ENCODE measurements at places on chromosomes 3 and 15.

DNA sequence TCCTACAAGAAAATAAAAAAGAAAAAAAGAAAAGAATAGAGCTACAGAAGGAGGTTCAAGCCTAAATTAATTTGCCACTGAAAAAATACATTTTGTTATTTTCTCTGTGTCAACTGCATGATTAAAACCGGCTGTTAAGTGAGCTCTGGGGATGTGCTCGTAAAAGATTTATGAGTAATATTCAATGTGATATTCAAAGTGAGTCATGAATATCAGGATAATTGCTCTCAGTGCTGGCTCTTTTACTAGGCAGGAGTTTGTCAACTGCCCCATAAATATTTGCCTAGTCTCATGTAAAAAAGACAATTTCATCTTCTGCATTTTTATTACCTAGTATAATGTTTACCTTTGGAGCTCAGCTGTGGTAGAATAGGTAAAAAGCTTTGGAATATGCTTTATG is 78.9 kb downstream of the CDIN1 start:
- DNase-seq = no peak

- DNase-seq = no peak
Measured at GRCh38 chr15:41828807-41829141, 882 bp downstream of the JMJD7 start.

- no peak for DNase-seq
Measured at GRCh38 chr3:174957551-174958001, 98.4 kb downstream of the NAALADL2 start.

DNA sequence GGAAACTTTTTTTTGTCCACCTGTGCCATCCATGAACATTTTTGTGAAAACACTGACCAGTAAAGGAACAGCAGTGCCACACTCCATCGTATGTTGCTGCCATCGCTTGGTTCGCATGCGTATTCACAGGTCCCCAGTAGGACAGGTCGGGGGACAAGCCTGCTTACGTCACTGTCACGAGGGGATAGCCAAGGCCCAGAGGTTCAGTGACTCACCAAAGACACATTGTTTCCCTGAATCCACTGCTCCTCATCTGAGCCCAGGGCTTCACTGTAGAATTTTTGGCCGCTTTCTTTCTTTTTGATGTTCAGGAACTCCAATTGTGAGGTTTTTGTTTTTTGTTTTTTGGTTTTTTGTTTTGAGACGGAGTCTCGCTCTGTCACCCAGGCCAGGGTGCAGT is 5.9 kb downstream of the ADPRH start:
- DNase-seq = no peak

DNA sequence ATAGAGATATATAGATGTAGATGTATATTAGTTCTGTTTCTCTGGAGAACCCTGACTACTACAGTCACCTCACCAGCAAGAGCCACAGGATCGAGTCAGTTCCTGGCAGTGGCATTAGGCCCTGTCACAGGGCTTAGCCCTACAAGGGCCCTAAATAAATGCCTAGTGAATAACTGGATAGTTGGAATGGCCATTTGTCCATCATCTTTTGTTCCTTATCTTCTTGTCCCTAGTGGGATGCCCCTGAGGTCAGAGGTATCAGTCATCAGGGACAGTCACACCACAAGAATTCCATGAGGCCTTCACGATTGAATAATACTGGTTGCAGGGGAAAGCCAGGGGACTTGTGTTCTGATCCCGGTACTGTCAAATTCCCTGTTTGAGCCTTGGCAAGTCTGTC is 204.9 kb upstream of the PPP2R3A start:
- DNase-seq = no peak

GRCh38 chr3:109548192-109548938 is 211.0 kb upstream of the DPPA4 start:
- DNase-seq = no peak

GRCh38 chr3:45966950-45967640 is 23.8 kb downstream of the CXCR6 start:
- DNase-seq = no peak

- no peak for DNase-seq
Measured at GRCh38 chr15:31214864-31215489, 111.7 kb upstream of the KLF13 start.

- DNase-seq = no peak
Measured at GRCh38 chr15:41865490-41866055, 26.9 kb downstream of the PLA2G4B start.

- peak; percentile 68 for DNase-seq
Measured at GRCh38 chr15:85485956-85486567, 105.7 kb downstream of the AKAP13 start.

GRCh38 chr3:150759319-150759718 is 3.6 kb downstream of the SIAH2 start:
- DNase-seq = no peak

DNA sequence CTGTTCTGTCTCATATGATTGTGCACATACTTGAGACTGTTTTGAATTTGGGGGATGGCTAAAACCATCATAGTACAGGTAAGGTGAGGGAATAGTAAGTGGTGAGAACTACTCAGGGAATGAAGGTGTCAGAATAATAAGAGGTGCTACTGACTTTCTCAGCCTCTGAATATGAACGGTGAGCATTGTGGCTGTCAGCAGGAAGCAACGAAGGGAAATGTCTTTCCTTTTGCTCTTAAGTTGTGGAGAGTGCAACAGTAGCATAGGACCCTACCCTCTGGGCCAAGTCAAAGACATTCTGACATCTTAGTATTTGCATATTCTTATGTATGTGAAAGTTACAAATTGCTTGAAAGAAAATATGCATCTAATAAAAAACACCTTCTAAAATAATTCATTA is 5.1 kb downstream of the CCR5 start:
- no peak for DNase-seq

GRCh38 chr15:39695793-39696192 is 86.8 kb downstream of the FSIP1 start:
- no peak for DNase-seq

GRCh38 chr3:143901105-143901504 is 52.8 kb upstream of the SLC9A9 start:
- DNase-seq = no peak

- no peak for DNase-seq
Measured at GRCh38 chr3:153744889-153745288, 376.3 kb upstream of the ARHGEF26 start.

- no peak for DNase-seq
Measured at GRCh38 chr3:56502738-56503137, 34.5 kb upstream of the ERC2 start.

DNA sequence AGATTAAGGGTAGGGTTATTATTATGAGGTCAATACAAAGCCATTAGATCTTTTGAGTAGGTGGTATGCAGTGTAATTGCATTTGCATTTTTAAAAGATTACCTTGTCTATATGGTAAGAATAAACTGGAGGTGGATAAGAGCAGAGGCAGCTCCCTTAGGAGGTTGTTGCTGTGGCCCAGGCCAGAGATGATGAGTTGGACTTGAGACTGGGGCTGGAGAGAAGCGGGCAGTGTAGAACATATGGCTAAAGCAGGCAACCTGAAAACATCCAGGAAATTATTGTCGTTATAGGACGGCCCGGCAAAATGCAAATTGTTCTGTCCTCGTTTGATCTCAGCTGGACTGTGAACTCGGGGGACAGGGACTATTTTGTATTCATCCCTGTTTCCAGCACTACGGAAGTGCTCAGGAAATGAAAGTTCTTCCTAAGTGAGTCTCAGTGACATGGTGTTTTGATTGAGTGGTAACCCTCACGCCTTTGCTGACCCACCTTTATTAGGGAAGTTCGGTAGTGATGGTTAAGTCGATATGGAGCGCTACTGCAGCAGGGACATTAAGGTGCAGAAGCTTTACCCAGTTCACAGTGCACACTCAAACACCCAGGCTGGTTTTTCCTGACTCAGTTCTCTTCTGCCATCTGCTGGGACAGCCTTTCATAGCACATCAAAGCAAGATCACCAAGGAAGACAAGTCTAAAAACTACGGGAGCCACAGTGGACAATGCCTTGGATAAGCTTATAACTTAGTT is 27.2 kb upstream of the VPS33B start:
- DNase-seq = peak; percentile 65

DNA sequence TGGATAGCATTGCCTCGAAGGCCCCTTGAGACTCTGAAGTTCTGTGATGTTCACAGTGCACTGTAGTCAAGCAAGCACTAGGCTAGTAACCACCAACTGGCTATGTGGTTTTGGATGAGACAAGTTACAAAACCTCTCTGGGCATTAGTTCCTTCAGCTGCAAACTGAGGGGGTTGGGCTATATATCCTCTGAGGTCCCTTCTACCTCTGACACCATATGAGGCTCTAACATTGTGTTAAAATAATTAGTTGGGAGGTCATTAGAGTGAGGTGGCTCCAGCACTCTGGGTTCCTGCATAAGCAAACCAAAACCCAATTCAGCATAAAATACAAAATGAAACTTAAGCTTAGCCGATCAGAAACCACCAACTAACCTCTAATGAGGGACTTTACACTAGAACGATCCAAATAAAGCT is 209.5 kb upstream of the LRRN1 start:
- DNase-seq = no peak

DNA sequence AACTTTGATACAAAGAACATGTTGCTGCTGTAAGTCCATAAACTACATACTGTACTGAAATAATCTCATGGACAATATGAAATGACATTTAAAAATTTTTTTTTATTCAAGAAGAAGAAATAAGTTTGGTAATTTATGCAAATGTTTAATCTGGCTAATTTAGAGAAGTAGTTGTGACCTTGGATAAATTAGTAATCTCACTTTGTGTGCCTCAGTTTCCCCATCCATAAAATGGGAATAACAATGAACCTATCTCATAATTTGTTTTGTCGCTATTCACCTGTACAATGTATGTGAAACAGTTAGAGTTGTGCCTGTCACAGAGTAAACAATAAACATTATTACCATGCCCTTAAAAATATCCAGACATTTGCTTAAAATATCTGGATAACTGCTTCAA is 15.3 kb upstream of the DPH6 start:
- no peak for DNase-seq

- no peak for DNase-seq
Measured at GRCh38 chr15:75884041-75884440, 19.6 kb upstream of the FBXO22 start.

DNA sequence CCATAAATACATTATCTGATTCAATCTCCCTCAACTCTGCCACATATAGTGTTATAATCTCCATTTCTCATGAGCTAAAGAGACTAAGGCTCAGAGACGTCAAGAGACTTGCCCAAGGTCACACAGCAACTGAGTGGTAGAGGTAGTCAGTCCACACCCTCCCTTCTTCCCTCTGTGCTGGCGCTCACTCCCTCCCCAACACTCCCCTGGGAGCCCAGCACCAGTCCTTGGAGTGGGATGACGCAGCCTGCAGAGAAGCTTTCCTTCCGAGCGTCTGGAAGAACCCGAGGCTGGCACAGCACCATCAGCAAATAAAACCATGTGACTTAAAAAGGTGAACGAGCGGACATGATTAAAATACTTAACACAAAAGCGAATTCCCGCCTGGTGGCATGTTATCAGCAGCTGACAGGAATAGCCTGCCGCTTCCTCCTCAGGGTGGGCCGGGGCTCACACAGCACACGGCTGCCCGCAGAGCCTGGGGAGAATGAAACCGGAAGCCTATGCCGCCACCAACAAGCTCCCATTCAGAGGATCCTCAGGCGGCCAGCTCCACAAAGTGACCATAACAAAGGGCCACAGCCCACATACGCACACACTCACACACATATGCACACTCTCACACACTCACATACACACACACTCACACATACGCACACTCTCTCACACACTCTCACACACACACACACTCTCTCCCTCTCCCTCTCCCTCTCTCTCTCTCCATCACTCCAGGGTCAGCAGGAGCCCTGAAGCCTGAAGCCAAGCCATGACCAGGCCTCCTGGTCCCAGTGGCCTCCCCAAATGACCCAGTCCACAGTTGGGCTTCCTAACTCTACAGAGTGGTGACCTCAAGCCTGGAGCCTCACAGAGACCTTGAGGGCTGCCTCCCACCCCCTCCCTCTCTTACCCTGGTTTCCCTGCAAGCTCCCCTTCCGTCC is 120.5 kb downstream of the XXYLT1 start:
- peak; percentile 47 for DNase-seq

DNA sequence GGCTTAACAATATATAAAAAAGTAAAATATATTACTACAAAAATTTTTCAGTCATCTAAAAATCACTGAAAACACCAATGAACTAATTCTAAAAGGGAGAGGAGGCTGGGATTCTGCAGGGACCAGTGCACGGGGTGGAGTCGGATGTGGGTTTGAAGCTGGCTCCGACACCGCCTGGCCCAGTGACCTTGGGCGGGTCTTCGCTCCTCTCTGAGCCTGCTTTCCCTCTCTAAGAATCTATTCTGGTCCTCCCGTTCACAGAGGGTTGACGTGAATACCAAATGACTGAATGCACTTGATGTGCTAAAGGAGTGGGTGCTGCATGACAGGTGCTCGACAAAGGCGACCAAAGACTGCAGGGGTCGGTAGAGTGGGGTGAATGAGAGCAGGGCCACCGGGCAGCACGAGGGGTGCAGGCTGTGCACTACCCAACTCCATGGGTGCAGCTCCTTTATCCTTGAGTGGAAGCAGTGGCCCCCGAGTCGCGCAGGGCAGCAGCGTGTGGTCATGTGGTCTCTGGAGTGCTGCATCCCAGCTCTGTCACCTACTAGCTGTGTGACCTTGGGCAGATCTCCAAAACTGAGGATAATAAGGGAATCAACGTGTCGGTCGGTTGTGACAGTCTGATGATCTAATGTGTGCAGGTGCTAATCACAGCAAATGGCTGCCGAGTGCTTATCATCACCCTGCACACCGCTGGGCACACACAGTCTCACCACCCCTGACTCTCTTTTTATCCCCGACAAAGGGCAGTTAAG is 8.6 kb upstream of the IQSEC1 start:
- no peak for DNase-seq

DNA sequence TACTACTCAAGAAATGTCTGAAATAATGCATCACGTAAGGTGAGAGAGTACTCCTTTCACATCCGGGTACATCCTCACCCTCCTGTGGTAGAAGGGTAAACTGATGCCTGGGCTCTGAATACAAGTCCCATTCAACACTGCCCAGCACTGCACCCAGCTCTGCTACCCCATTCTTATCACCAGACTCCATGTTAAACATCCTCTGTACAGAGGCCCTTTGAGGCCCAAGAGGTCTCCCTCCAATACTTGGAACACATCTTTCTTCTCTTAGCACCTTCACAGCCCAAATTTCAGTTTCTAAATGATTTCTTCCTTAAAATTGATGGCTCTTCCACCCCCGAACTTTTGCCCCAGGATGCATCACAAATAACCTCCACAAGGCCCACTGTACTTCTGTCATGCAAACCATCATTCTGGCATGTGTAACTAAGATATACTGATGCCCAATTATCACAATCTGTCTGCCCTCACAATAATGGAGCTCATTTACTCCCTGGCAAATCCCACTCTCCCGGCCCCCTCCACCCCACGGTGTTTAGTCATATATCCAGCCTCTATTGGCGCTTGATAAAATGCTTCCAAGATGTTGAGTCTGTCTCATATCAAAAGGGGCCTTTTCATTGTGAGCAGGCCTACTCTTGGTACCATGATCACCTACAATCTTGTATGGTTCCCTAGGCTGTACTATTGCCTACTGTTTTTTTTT is 12.6 kb upstream of the GPX1 start:
- DNase-seq = no peak

GRCh38 chr3:11140030-11140712 is 14.1 kb upstream of the HRH1 start:
- DNase-seq = peak; percentile 39
